ENCODE measurements at places on chromosomes 2 and 18. TPM values are rescaled to one million over a fixed set of nuclear protein-coding genes. Genes with fewer than 3 reads are reported as not detected.

- no peak for DNase-seq
- H3K27me3 ChIP-seq: no peaks in the 10 kb centered on the region
- no peaks in the 10 kb centered on the region for H3K36me3 ChIP-seq
- H3K4me1 ChIP-seq: peaks cover 64% of the 10 kb centered on the region
Observed at GRCh38 chr2:12045864-12046291, 299.4 kb downstream of the LPIN1 start.

IMMT gene
- total RNA-seq: 149 TPM

DNA sequence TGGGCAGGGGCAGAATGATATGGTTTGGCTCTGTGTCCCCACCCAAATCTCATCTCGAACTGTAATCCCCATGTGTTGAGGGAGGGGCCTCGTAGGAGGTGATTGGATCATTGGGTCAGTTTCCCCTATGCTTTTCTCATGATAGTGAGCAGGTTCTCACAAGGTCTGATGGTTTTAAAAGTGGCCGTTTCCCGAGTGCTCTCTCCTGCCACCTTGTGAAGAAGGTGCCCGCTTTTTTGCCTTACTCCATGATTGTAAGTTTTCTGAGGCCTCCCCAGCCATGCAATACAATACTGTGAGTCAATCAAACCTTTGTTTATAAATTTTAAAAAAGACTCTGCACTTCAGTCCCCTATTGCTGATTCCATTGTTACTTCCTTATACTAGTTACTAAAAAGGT, 82.9 kb upstream of the CDKL4 start:
- no peak for DNase-seq
- no peaks in the 10 kb centered on the region for H3K27me3 ChIP-seq

- H3K27ac ChIP-seq: no peak overlapping the region
- no peaks in the 10 kb centered on the region for H3K4me1 ChIP-seq
- no peak overlapping the region for H3K4me3 ChIP-seq
- no peak for DNase-seq
Observed at GRCh38 chr2:29663268-29663667, 258.1 kb downstream of the ALK start.

Measured in CD8-positive, alpha-beta memory T cell (primary cell).